ENCODE measurements at places on chromosomes 16 and 17.
A peak's percentile ranks its signal among the peaks of the same experiment; 100 is the strongest.

DNA sequence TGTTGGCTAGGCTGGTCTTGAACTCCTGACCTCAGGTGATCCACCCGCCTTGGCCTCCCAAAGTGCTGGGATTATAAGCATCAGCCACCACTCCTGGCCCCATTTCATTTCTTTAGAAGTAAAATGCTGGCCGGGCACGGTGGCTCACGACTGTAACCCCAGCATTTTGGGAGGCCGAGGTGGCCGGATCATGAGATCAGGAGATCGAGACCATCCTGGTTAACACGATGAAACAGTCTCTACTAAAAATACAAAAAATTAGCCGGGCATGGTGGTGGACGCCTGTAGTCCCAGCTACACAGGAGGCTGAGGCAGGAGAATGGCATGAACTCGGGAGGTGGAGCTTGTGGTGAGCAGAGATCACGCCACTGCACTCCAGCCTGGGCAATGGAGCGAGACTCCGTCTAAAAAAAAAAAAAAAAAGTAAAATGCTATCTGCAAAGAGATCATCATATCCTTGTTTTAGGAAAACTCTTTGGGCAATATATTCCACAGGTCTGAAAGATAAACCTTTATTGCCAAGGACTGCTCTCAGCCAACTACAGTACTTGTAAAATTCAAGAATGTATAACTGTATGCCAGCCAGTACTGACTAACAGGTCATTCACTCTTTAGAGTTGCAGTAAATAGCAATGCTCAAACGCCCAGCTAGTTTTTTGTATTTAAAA, 3.8 kb downstream of the GJC1 start:
- no peak for DNase-seq

DNA sequence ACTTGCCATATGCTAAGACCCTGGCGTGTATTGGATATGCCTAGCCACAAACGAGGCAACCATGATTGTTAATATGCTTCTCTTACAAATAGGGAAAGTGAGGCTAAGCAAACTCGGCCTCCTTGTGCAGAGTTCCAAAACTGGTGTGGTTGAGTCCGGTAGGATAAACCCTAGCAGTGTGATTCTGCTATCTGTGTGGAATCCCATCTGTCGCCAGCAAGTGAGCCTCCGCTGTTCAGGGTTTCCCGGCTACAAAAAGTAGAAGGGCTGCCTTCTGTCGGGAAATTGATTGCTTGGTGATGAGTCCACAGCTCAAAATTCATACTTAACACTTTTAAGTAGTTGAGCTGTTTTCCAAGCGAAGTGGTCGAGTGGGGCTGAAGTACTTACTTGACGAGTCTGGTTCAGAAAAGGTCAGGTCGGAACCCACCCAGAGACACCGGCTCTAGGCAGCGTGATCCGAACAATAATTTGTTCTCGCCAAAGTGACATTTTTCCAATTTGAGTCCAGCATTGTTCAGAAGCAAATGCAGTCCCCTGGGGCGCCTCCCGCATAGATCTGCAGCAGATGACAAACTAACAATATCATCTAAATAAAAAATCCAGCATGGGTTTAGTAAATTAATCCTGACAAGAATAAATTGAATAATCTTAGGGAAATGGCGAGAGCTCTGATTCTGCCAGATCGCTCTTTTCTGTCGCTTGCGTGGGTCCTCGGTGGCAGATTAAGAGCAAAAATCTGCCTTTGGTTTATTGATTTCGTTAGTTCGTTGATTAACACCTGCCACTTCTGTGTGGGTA, 686.7 kb upstream of the RBFOX1 start:
- DNase-seq = no peak

- DNase-seq = no peak
These were observed 93.4 kb upstream of the GSE1 start for GRCh38 chr16:85519540-85520231.

DNA sequence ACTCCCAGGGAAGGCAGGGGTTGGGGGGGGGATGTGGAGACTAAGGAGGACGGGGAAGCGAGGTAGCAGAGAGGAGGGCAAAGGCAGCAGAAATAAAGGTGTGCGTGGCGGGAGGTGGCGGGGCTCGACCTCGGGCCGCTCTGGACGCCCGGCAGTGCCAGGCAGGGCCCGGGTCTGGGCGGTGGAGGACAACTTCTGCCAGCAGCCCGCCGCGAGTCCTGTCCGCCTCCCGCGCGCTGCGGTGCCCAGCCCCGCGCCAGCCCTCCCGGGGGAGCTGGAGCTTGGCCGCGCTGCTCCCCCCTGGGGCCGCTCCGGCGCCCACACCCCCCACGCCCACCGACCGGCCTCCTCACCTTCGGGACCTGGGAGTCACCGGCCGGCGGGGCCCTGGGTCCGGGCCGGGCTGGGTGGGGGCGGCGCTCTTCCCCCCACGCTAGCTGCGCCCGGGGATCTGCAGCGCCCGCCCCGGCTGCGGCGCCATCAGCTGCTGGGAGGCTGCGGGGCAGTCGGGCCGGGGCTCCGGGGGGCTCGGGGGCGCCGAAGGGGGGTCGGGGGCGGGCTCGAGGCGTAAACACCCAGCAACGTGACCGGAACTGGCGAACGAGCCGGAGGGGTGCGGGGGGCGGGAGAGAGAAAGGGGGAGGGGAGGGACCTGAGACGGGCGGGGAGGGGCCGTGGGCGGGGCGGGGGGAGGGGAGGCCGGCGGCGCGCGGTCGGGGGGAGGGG, at the start of gene CCDC92B:
CCDC92B (minus strand) TSS at position 595 of the 726 bp plus-strand sequence. CDS start 14,507 bp downstream, outside the sequence.
- DNase-seq = no peak

DNA sequence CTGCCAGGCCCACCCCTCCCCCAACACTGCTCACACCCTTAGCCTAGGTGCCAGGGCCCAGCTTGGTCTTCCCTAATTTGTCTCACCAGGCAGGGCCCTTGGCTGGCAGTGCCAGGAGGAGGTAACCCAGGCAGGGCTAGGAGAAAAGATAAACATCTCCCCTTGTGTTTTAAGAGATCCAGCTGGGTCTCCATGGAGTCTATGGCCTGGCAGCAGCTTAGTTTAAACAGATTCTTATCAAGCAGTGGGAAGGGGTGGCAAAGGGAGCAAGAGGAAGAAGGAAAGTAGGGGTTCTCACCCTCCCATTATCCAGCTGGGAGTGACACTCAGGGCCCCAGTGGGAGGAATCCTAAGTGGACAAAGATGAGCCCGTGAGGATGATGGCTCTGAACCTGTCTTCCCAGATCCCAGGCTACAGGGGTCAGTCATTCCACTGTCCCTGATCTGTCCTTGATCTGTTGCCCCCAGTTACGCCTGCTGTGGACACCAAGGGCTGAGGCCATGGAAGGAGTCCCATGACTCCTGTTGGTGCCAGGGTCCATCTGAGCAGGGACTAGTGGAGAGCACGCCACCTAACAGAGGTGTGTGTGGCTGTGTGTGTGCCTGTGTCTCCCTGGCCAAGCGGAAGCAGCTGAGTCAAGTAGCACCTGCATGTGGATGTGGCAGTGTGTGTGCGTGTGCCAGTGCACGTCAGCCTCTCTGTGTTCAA, 47.4 kb upstream of the MEIOC start:
- DNase-seq = no peak

GRCh38 chr17:48725288-48726064, 2.5 kb downstream of the PRAC2 start:
- DNase-seq = no peak

GRCh38 chr17:38879878-38880665, 10.2 kb downstream of the LASP1 start:
- DNase-seq = no peak

DNA sequence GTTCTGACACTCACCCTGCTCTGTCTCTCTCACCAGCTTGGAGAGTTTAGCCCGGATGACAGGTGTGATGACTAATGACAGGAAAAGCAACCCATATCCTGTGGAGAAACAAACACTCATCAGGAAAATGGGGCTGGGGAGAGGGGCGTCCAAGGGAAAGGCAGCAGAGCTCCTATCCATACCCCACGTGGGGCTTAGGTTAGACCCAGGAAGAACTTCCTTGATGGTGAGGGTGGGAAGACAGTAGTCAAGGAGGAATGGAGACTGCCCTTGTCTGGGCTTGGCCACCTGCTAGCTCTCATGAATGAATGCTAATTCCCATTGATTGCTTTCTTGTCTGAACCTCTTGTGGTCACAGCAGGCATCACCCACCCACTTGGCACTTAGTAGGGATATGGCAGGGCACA, 3.8 kb downstream of the SLC46A1 start:
- DNase-seq = no peak

DNA sequence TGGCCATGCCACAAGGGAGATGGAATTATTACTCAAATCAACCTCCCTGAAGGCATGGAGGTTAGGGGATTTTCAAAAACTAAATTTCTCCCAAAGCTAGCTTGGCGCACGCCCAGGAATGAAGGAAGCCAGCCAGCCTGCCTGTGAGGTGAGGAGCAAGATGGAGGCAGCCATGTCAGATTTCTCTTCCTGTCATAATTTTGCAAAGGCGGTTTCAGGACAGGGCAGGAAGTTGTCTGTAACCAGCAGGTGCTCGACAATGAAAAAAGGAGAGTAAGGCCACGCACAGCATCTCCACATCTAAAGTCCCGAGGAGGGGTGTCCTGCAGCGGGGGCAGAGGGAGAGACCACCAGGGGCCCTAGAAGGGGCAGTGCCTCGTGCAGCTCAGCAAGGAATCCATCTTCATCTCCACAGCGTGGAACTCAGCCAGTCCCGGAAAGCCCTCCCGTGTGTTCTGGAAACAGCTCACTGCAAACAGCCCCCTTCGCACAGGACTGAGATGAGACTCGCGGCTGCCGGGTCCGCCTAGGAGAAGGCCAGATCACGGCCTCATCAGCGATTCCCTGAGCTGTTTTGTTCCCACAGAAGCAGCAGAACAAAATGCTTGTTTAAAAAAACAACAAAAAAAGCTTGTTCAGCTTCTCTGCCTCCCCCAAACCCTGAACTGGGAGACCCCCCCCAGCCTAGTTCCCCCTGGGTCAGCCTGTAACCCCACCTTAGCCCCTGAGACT, 47.8 kb downstream of the SLC7A5 start:
- no peak for DNase-seq

DNA sequence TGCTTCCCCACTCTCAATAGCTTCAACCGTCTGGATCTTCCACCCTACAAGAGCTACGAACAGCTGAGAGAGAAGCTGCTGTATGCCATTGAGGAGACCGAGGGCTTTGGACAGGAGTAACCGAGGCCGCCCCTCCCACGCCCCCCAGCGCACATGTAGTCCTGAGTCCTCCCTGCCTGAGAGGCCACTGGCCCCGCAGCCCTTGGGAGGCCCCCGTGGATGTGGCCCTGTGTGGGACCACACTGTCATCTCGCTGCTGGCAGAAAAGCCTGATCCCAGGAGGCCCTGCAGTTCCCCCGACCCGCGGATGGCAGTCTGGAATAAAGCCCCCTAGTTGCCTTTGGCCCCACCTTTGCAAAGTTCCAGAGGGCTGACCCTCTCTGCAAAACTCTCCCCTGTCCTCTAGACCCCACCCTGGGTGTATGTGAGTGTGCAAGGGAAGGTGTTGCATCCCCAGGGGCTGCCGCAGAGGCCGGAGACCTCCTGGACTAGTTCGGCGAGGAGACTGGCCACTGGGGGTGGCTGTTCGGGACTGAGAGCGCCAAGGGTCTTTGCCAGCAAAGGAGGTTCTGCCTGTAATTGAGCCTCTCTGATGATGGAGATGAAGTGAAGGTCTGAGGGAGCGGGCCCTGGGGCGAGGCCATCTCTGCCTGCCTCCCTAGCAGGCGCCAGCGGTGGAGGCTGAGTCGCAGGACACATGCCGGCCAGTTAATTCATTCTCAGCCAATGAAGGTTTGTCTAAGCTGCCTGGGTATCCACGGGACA, 11.1 kb upstream of the CLEC18A start:
- DNase-seq = no peak

DNA sequence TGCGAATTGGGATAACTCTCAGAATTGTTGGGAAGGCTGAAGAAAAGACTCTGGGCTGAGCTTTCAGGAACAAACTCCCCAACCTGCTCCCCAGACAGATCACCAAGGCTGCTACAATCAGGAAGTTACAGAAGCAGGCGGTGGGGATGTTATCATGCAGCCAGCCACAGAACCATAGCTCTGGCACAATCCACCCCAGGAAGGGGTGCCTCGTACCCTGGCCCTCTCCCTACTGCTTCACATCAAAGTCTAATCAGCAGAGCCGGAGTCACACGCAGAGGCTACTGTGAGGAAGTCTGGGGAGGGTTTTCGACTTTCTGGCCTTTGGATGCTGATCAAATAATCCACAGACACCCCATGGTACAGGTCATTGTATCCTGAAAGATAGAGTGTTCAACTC, 86.8 kb downstream of the NTN1 start:
- no peak for DNase-seq

- no peak for DNase-seq
These were observed 70.3 kb downstream of the NETO2 start for GRCh38 chr16:47073223-47074155.

DNA sequence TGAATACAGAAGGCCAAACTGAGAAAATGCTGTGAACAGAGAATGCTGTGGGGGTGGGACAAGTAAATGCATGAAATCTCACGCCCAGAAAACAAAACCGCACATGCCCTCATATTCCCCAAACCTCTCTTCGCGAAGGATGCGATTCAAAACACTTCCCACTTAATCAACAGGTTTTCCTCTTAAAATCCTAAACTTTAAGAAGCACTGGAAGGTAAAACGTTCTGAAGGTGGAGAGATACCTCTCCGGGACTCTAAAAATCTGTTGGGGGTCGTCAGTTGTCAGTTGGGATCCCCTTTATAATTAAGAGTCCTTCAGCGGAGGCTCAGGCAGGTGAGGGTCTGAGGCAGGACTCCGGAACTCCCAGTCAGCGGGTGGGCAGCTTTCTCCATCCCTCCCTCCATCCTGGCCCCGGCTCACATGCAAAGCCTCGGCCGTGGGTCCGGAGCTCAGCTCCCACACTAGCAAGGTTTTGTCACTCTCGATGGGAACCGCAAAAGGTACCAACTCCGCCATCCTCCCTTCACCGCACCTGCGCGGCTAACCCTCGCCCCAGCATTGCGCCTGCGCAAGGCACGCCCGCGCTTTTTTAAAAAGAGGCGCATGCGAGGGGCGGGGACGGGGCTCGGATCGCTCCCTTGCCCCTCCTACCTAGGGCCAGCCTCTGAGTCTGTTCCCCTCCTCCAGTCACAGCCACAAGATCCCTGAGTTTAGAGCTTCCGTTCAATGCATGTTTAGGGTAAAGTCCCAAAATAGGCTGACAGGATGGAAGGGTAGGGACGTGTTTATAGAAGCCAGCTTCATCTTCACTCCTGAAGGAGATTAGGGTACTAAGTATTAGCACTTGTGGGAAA, at the start of gene RDM1:
RDM1 (minus strand) TSS at position 563 of the 855 bp plus-strand sequence; CDS start at position 517, 46 bp downstream.
- DNase-seq = peak; percentile 8

Data from AG04450 (cell line).